ENCODE measurements at places on chromosomes 4 and X.
A peak's percentile ranks its signal among the peaks of the same experiment; 100 is the strongest.

DNA sequence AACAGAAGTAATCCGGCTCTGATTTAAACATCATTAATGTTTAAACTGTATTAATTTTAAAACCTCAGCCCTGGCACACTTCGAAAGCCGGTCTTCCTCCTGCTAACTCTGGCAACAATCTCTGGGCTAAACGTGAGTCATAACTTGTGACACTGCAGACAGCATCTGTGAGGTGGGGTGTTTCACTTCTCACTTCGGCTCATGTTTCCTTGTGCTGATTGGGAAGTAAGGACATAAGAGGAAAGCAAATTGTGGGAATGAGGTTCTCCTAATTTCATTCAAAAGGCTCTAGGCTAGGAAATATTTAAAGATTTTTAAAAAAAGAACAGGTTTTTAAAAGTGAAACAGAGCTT is 139.9 kb upstream of the USP9X start:
- no peak for DNase-seq

- no peak for DNase-seq
Observed at GRCh38 chr4:139763672-139764071, 98.1 kb downstream of the MGST2 start.

- no peak for DNase-seq
Observed at GRCh38 chr4:61588621-61589402, 388.7 kb downstream of the ADGRL3 start.

GRCh38 chr4:3676196-3676595 is 90.0 kb upstream of the ADRA2C start:
- no peak for DNase-seq

GRCh38 chrX:115284877-115285276 is 4.6 kb upstream of the LUZP4 start:
- DNase-seq: no peak

- DNase-seq: no peak
Observed at GRCh38 chr4:56874166-56874565, 33.5 kb upstream of the REST start.

GRCh38 chr4:37392521-37393255 is 148.1 kb downstream of the NWD2 start:
- no peak for DNase-seq

DNA sequence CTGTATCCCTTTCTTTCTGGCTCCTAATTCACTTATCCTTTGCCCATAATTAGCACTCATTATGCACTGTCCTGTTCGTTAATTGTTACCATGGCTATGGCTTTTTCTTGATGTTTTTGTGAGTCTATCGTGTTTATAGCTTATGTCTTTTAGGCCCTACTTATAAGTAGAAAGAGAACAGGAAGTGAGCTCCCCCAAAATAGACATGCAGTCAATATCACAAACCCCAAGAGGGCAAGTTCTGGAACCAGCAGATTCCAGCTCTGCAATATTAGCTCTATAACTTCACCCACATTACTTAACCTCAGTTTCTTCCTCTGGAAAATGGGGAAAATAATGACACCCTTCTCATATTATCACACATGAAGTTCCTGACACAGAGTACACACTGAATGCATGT is 7.4 kb upstream of the HS3ST1 start:
- no peak for DNase-seq

- DNase-seq: no peak
Observed at GRCh38 chrX:151754641-151755215, 20.2 kb downstream of the CNGA2 start.

DNA sequence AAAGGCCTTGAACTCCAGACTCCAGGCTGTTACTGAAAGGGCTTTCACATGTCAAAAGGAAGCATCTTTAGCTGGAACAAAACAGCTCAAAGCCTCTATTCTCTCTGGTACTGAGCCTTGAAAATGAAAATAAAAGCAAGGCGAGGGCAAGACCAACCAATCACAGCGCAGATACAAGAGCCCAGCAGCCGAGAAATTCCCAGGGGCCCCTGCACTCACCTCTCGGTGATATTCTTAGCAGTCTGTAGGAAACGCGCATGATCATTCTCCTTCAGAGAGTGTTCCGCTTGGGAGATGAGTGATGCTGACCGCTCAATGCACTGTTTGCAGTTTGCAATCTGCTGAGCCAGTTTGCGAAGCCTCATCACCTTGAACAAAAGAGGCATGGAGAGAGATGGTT is 138.1 kb downstream of the MID1 start:
- DNase-seq: no peak

GRCh38 chr4:11614426-11614825 is 185.7 kb upstream of the HS3ST1 start:
- no peak for DNase-seq

DNA sequence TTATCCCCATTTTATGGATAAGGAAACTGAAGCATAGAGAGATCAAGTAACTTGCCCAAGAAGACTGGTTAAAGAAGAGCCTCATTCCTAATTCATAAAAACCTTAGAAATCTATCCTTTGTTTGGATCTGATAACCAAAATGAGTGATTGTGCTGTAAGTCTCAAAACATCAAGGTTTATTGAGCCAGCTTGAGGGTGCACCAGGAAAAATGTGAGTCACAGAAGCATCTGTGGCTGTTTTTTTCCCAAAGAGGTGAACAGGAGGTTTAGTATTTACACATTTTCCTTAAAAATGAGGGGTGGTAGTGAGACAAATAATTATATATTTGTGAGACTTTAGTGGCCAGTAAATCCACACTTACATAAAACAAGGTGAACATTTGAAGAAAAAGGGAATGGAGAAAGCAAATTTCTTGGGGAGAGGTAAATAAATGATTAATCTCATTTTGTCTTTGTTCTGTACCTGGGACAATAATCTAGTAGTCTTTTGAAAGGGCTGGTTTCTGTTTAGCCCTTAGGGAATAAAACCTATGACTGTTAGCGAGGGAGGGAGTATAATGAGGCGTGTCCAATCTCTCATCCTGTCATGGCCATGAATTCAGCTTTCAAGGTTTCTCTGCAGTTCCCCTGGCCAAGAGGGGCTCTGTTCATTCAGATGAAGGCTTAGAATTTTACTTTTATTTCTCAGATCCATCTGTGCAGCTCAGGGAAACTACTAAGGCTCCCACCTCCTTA is 12.2 kb upstream of the FMR1 start:
- no peak for DNase-seq

GRCh38 chr4:189088780-189089179 is 851.9 kb upstream of the FRG1 start:
- no peak for DNase-seq

DNA sequence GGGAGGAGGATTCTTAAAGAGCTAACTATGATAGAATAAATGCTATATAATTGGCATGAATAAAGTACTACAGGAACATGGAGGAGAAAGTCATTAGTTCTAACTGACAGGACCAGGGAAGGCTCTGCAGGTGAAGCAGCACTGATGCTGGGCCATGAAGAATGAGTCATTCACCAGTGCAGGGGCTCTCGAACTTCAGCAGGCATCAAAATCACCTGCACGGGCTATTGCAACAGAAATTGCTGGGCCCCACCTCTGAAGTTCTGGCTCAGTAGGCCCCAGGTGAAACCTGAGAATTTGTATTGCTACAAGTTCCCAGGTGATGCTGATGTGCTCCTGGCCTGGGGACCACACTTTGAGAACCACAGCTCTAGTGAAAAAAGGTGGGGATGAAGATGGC is 33.7 kb downstream of the TMEM150C start:
- DNase-seq: no peak

DNA sequence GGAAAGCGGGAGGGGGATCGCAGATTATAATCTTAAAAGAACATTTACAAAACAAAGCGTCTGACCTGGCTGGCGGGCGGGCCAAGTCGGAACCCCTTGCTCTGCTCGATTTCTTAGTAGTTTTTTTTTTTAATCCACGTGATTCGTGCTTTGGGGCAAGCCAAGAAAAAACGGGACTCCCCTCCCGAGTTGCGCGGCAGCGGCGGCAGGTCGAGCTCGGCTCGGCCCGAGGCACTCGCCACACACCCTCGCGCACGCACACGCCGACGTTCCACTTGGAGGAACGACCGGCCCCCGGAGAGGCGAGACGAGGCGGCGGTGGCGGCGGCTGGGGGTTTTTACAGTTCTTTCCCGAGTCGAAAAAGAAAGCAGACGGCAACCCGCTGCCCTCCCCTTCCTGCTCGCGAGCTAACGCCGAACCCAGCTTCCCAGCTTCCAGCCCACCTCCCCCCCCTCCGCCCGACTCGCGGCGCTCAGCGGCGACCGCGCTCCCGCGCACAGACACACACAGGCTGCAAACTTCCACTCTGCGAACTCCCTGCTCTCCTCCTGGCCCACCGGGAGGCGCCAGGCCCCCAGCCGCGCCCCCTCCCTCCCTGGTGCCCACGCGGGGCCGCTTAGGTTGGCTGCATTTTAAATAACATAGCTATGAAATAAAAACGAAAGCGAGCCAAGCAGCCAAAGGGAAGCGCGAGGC is 1.2 kb downstream of the BCOR start:
- DNase-seq: peak; percentile 65

GRCh38 chr4:108774809-108775530 is 12.1 kb upstream of the ETNPPL start:
- DNase-seq: no peak

GRCh38 chr4:35975617-35976355 is 268.5 kb downstream of the ARAP2 start:
- no peak for DNase-seq

- DNase-seq: no peak
Observed at GRCh38 chr4:185318679-185319078, 77.0 kb downstream of the LRP2BP start.

DNA sequence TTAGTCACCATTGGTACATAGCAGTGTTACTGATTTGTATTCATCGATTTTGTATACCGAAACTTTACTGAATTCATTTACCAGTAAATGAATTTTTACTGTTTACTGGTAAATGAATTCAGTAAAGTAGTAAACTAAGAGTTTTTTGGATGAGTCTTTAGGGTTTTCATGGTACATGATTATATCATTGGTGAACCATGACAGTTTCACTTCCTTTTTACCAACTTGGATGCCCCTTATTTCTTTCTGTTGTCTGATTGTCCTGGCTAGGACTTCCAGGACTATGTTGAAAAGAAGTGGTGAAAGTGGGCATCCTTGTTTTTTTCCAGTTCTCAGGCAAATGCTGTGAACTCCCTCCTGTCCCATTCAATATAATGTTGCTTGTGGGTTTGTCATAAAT is 494.9 kb downstream of the GALNTL6 start:
- no peak for DNase-seq

- no peak for DNase-seq
Observed at GRCh38 chrX:137742846-137743245, 176.9 kb downstream of the ZIC3 start.

- no peak for DNase-seq
Observed at GRCh38 chrX:54799046-54799445, 991 bp upstream of the ITIH6 start.

- no peak for DNase-seq
Observed at GRCh38 chr4:112296949-112297880, at the start of gene ALPK1. TSS of gene ALPK1 (plus strand) at chr4:112297369.

GRCh38 chrX:119654112-119654531 is 38.8 kb downstream of the SEPTIN6 start:
- DNase-seq: peak; percentile 2

GRCh38 chrX:113743069-113743468 is 840.8 kb upstream of the HTR2C start:
- DNase-seq: no peak

DNA sequence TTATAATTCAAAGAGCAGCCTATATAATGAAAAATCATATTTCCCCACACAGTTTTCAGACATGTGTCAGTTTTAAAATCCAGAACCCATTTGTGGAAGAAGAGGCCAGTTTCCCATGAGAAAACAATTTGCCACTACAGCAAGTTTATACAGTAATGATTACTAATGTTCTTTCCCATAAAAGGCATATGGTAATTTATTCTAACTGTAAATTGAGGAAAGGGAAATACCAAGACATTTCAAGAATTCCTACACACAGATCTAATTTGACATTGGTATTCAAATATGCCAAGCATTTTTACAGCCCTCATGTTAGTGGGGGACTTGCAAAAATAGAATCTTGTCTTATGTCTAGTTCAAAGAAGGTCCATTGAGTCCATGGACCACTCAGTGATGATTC is 1368.6 kb downstream of the FSTL5 start:
- no peak for DNase-seq

GRCh38 chrX:74372272-74372671 is 49.0 kb upstream of the SLC16A2 start:
- no peak for DNase-seq

- DNase-seq: no peak
Observed at GRCh38 chr4:77501851-77502250, 103.8 kb upstream of the CXCL13 start.

GRCh38 chrX:67288156-67288555 is 255.7 kb upstream of the AR start:
- no peak for DNase-seq

DNA sequence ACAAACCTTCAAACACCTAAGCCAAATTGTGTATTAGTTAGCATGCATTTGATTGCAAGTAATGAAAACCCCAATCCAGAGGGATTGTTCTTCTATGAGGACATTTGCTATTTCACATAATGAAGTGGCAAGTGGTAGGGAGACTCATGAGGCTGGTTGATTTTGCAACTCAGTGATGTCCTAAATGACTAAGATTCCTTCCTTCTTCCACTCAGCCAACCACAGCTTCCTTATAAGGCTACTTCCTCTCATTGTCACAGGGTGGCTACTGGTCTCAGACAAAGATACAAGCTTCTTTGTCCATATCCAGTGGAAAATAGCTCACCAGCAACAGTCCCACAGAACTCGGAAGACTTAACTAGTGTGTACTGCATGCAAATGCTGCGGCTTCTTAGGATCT is 5.3 kb upstream of the OTC start:
- DNase-seq: no peak

GRCh38 chr4:102345795-102346100 is 466 bp upstream of the SLC39A8 start:
- no peak for DNase-seq

DNA sequence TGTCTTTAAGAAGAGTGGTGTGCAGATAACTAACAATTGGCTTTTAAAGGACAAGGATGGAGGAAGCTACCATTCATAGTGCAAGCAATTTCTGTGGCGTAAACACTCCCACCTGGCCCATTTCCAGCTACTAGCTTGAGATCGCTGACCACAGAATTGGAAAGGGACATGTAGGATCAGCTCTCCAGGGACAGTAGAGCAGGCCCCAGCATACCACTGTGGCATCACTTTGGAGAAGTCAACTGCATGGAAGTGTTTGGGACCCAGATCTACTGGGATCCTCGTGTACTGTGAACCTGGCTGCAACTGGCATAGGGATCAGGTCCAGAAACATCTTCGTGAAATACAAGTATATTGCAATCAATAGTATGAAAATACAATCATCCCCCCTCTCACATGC is 515.0 kb downstream of the INPP4B start:
- no peak for DNase-seq

GRCh38 chr4:87092389-87093141 is 127.9 kb downstream of the KLHL8 start:
- DNase-seq: no peak

- DNase-seq: no peak
Observed at GRCh38 chr4:124754681-124755080, 42.1 kb upstream of the ANKRD50 start.

DNA sequence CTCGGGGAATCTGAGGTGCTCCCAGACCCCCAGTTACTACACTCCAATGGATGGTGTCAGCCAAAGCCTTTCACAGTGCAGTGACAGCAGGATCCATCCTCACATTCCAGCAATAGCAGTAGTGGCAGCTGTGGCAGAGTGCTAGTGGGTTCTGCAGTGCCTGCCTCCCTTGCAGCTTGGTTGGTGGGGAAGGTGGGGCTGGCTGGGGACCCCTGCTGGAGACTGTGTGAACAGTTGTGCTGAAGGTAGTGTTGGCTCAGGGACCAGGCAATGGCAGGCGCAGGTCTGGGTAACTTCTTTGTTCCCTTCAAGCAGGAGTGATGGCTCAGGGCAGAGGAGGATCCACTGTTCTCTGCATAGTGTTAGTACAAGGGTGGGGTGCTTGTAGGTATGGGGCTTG is 343.7 kb upstream of the TRAM1L1 start:
- no peak for DNase-seq

GRCh38 chr4:119536572-119537528 is 91.8 kb downstream of the PDE5A start:
- no peak for DNase-seq

All from stimulated activated CD4-positive, alpha-beta T cell treated with anti-CD3 and anti-CD28 coated beads, Interleukin-4, amount 100 ng/mL, for 4 hours (primary cell).